Left ventricle myocardium inferior (tissue), 1 donor: ENCODE measurements at places on chromosomes 3 and 15. TPM values are rescaled to one million over a fixed set of nuclear protein-coding genes. Genes with fewer than 3 reads are reported as not detected.

Gene HRG
- not detected for total RNA-seq

Gene MINDY2
- total RNA-seq: 40.5 TPM

Gene SUSD5
- 0.80 TPM for total RNA-seq

Gene MUC20
- total RNA-seq: 4.7 TPM

Gene ARNT2
- 3.6 TPM for total RNA-seq

Gene IL17RE
- 0.58 TPM for total RNA-seq

Gene GATM
- 9.3 TPM for total RNA-seq

Gene ISLR
- total RNA-seq: 12.7 TPM

Gene PLIN1
- 1.6 TPM for total RNA-seq

Gene MAGEL2
- not detected for total RNA-seq

Gene PPP1R14D
- not detected for total RNA-seq

Gene UTS2B
- 0.47 TPM for total RNA-seq

Gene COL7A1
- 24.4 TPM for total RNA-seq

Gene LMAN1L
- 8.1 TPM for total RNA-seq

Gene ALDH1A2
- 14.0 TPM for total RNA-seq

Gene LRRC34
- 1.6 TPM for total RNA-seq
